Activated naive CD4-positive, alpha-beta T cell treated with anti-CD3 and anti-CD28 coated beads for 36 hours (primary cell): ENCODE measurements at places on chromosomes 1 and 21. TPM values are rescaled to one million over a fixed set of nuclear protein-coding genes. Genes with fewer than 3 reads are reported as not detected.
A peak's percentile ranks its signal among the peaks of the same experiment; 100 is the strongest.

The S100A14 gene
- total RNA-seq, result not detected

The OLFML2B gene
- total RNA-seq, result 2.3 TPM

The KCNJ15 gene
- total RNA-seq, result 0.60 TPM

The TCHHL1 gene
- total RNA-seq, result not detected

The DDAH1 gene
- total RNA-seq, result not detected

GRCh38 chr1:100428160-100428559 is 75.9 kb downstream of the CDC14A start:
- DNase-seq, result peak; percentile 49
- H3K27ac ChIP-seq, result peak overlapping the region; percentile 54
- peaks cover 11% of the 10 kb centered on the region for H3K36me3 ChIP-seq
- no peaks in the 10 kb centered on the region for H3K27me3 ChIP-seq
- peaks cover 59% of the 10 kb centered on the region for H3K4me1 ChIP-seq
- H3K4me3 ChIP-seq, result no peak overlapping the region

GRCh38 chr1:202317941-202318925 is 23.5 kb downstream of the UBE2T start:
- no peak overlapping the region for H3K4me3 ChIP-seq
- no peaks in the 10 kb centered on the region for H3K36me3 ChIP-seq
- no peak overlapping the region for H3K27ac ChIP-seq

- no peak overlapping the region for H3K27ac ChIP-seq
- H3K4me3 ChIP-seq, result no peak overlapping the region
- H3K36me3 ChIP-seq, result no peaks in the 10 kb centered on the region
- DNase-seq, result no peak
- H3K4me1 ChIP-seq, result no peaks in the 10 kb centered on the region
Measured at GRCh38 chr1:162709132-162709860, 77.0 kb downstream of the DDR2 start.

GRCh38 chr1:41025979-41026819 is 4.7 kb upstream of the SLFNL1 start:
- no peaks in the 10 kb centered on the region for H3K27me3 ChIP-seq
- no peak overlapping the region for H3K27ac ChIP-seq
- peaks cover 12% of the 10 kb centered on the region for H3K36me3 ChIP-seq
- H3K4me1 ChIP-seq, result peaks cover 2% of the 10 kb centered on the region
- no peak for DNase-seq

- no peak overlapping the region for H3K27ac ChIP-seq
- peaks cover 12% of the 10 kb centered on the region for H3K36me3 ChIP-seq
- DNase-seq, result no peak
- H3K4me1 ChIP-seq, result no peaks in the 10 kb centered on the region
Measured at GRCh38 chr1:93888900-93889299, 9.9 kb upstream of the DNTTIP2 start.

- H3K4me3 ChIP-seq, result peak overlapping the region; percentile 67
- peak overlapping the region; percentile 85 for H3K27ac ChIP-seq
- H3K4me1 ChIP-seq, result peaks cover 49% of the 10 kb centered on the region
- DNase-seq, result peak; percentile 63
- no peaks in the 10 kb centered on the region for H3K27me3 ChIP-seq
Measured at GRCh38 chr1:156146020-156146768, 7.2 kb upstream of the SEMA4A start.

DNA sequence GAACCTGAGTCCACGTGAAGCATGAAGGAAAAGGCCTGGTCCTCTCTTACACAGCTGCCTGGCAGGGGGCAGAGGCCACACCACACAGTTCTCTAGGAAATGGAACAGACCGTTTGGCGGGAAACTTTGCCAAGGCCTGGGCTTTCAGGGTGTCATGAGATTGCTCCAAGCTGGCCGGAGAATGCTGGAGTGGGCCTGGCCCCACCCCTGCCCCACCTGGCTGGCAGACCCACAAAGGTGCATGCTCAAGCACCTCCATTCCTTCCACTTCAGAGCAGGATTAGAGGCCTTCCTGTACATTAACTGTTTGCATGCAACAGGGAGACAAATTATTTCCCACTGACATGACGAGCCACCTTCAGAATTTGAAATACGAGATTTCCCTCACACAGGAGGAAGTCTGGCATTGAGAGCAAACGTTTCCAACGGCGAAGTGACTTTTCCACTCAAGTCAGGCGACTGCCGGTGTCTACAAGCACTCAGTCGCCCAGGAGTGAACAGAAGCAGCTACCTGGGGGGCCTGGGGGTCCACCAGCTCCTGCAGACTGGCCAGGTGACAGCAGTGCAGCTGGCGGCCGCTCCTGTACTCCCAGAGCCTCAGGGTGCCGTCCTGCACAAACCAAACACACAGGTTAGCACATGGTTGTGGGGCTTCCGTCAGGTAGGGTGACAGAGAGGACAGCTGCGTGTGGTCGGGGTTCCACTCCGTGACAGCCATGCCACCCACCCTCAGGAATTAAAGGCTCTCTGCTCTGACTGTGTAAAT is 24.0 kb downstream of the WDR4 start:
- no peak for DNase-seq
- no peak overlapping the region for H3K27ac ChIP-seq
- no peaks in the 10 kb centered on the region for H3K27me3 ChIP-seq
- no peak overlapping the region for H3K4me3 ChIP-seq
- peaks cover 36% of the 10 kb centered on the region for H3K36me3 ChIP-seq
